Lower leg skin (tissue), 4 donors: ENCODE measurements at places on chromosomes 6 and 20.

- DNase-seq, result no peak
These were observed 24.4 kb downstream of the PTPN1 start for GRCh38 chr20:50534567-50534966.

GRCh38 chr6:152636021-152636608, 1.0 kb downstream of the SYNE1 start:
- DNase-seq, result no peak

- DNase-seq, result no peak
These were observed 123.9 kb downstream of the INSM1 start for GRCh38 chr20:20491784-20492264.

- DNase-seq, result no peak
These were observed 183.6 kb downstream of the EPHA7 start for GRCh38 chr6:93235775-93236174.

GRCh38 chr6:112468359-112468758, 121.2 kb downstream of the RFPL4B start:
- DNase-seq, result no peak

DNA sequence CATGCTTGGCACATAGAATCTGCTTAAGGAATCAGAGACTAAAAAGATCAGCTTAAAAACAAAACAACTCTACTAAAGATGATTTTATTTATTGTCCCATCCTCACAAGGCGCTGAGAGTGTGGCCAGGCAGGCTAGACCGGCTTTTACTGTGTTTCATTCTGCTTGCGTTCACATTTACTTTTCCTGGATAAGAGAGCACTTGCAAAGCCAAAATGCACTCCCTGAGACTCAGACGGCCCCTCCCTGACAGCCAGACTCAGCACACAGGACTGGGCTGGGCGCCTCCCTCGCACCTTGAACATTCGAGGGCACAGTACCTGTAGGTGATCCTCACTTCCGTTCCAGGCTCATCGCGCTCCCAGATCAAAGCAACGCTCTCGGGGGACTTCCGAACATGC, 10.2 kb downstream of the ACSS1 start:
- DNase-seq, result peak; percentile 83

DNA sequence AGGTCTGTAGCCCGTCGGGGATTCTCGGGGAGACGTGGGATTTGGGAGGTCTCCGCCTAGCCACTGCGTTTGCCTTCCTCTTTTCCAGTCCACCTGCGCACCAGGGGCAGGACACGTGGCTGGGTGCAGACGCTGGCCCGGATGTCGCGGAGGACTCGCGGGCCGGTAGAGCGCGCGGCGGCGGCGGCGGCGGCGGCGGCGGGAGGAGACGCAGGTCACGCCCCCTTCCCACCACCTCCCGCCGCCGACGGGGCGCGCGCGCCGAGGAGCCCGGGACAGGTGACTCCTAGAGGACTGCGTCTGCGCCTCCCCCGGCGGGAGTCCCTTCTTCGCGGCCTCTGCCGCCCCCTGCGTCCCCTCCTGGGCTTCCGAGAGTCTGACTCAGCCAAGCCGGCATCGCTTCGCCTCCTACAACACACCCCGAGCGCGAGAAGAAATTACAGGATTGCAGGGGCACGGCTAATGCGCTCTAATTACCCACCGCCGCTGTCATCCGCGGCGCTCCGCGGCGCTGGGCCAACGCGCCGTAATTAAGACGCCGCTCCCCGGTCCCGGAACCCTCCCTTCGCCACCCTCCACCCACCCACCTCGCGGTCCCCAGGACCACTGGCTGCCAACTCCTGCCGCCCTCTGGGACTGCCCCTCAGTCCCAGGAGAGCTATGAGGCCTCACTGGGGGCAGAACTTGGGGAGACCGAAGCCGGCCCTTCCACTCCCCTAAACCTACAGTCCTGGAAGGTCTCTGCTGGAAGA, 124.5 kb downstream of the MRPL14 start:
- no peak for DNase-seq

- DNase-seq, result no peak
These were observed 12.4 kb downstream of the CD40 start for GRCh38 chr20:46130534-46130933.

GRCh38 chr6:53532942-53533341, 12.0 kb downstream of the GCLC start:
- DNase-seq, result no peak

DNA sequence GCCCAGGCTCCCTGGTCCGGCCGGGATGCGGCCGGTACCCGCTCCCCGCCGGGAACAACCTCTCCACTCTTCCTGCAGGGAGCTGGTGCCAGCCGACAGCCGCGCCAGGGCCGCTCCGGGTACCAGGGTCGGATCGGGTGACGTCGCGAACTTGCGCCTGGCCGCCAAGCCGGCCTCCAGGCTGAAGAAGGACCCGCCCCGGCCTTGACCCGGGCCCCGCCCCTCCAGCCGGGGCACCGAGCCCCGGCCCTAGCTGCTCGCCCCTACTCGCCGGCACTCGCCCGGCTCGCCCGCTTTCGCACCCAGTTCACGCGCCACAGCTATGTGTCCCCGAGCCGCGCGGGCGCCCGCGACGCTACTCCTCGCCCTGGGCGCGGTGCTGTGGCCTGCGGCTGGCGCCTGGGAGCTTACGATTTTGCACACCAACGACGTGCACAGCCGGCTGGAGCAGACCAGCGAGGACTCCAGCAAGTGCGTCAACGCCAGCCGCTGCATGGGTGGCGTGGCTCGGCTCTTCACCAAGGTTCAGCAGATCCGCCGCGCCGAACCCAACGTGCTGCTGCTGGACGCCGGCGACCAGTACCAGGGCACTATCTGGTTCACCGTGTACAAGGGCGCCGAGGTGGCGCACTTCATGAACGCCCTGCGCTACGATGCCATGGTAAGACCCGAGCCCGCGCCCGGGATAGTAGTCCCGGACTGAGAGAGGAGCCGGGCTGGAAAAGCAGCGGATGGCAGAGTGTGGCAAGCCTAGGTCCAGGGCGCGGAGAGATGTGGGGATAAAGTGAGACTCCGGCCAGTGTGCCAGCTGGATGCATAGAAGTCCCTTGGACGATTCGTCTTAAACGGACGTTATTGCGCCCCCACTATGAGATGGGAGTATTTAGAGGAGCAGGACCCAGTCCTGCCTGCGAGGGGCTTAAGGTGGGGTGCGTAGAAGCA, at the start of gene NT5E:
Gene NT5E, plus strand, starts transcription at position 266 of the 942 bp plus-strand sequence. Its CDS starts 57 bp downstream, at position 323.
- DNase-seq, result peak; percentile 93

- DNase-seq, result no peak
These were observed 4.9 kb downstream of the TM9SF4 start for GRCh38 chr20:32114305-32114960.

DNA sequence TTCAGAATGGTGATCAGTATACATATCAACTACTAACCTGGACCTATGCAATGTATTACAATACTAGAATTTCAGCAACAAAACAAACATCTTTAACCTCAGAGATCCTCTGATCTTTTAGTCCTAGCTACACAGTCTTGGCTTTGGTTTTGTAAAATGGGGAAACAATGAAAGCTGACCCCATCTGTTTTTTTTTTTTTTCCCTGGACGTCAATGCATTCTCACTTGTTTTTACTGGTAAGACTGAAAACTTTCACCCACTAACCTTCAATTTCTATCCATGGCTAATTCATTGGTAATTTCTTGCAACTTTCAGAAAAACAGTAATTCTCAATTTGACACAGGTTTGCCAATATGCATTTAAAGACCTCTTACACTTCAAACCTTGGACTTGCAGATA, 3.0 kb downstream of the KIF13A start:
- DNase-seq, result no peak

GRCh38 chr6:52499026-52499425, 77.8 kb downstream of the TRAM2 start:
- no peak for DNase-seq

DNA sequence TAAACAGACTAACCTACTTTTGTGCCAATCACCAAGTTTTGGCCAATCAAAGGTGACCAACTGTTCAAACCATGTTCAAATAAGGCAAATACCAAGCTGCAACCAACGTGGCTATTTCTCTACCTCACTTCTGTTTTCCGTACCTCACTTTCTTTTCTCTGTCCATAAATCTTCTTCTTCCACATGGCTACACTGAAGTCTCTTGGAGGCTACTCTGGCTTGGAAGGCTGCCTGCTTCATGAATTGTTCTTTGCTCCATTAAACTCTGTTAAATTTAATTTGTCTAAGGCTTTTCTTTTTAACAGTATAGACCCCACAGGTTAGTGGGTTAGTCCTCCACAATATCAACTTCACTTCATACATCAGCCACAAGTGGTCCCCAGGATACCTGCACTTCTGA, 58.8 kb downstream of the MKKS start:
- no peak for DNase-seq

DNA sequence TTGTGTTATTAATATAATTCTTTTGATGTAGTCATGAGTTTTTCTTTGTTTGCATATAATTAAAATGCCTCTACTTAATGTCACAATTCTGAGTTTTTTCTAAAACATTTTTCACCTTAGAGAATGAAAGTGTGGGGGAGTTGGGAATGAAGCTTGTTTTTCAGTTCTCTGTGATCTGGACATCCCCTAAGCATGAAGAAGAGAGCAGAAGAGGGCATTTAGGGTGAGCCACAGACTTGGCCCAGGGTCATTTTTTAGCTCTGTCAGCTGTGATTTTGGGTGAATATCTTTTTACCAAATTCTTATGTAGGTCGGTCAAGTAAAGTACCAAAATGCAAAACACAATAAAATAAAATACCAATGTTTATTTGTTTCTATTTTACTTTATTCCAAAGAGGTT, 3.9 kb downstream of the OTOR start:
- DNase-seq, result no peak

DNA sequence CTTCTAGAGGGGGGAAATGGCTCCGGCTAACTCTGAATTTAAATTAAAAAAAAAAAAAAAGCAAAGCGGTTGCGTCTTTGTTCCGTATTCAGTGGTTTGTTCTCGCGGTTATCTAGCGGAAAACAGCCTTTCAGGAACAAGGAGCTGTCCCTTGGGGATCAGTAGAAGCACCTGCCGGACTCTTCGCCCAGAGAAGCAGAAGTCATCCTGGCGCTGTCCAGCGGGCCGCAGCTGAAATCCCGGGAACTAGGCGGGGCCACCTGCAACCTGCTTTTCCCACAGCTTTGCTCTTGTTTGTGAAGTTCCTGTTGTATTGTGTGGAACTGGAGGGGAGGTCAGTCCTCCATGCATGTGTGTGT, 43.9 kb upstream of the GJE1 start:
- no peak for DNase-seq

- DNase-seq, result no peak
These were observed 84.0 kb downstream of the RCAN2 start for GRCh38 chr6:46407246-46407645.

- no peak for DNase-seq
These were observed 21.4 kb downstream of the SUN5 start for GRCh38 chr20:32982617-32983458.

- no peak for DNase-seq
These were observed 6.1 kb upstream of the PKIG start for GRCh38 chr20:44576297-44576696.

DNA sequence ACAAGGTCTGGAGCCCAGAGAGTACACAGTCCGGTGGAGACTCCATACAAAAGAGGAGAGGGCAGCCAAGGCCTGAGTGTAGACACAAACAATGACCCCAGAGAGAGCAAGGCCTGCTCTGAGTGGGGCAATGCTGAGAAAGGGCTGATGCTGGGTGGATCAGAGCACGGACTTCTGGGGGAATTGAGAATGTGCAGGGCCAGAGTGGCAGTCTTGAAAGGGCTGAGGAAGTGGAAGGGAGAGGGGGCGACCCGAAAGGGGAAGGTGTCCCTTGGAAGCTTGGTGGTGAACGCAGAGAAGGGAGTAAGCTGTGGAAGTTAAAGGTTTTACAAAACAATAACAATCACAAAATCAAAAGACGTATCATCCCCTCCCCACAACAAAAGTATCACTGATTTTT, 12.0 kb upstream of the GRM4 start:
- DNase-seq, result peak; percentile 43

- DNase-seq, result no peak
These were observed 11.3 kb downstream of the TFAP2A start for GRCh38 chr6:10403385-10404106.

DNA sequence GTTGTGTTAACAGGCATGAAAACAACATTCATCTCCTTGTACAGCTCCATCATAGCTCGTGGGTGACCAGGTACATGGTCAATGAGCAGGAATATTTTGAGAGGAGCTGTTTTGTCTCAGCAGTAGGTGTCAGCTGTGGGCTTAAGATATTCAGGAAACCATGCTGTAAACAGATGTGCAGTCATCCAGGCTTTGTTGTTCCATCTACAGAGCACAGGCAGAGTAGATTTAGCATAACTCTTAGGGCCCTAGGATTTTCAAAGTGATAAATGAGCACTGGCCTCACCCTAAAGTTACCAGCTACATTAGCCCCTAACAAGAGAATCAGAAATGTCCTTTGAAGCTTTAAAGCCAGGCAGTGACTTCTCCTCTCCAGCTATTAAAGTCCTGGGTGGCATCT, 154.2 kb downstream of the BTBD9 start:
- no peak for DNase-seq

- no peak for DNase-seq
These were observed 45.2 kb downstream of the PSMG4 start for GRCh38 chr6:3303795-3304411.

DNA sequence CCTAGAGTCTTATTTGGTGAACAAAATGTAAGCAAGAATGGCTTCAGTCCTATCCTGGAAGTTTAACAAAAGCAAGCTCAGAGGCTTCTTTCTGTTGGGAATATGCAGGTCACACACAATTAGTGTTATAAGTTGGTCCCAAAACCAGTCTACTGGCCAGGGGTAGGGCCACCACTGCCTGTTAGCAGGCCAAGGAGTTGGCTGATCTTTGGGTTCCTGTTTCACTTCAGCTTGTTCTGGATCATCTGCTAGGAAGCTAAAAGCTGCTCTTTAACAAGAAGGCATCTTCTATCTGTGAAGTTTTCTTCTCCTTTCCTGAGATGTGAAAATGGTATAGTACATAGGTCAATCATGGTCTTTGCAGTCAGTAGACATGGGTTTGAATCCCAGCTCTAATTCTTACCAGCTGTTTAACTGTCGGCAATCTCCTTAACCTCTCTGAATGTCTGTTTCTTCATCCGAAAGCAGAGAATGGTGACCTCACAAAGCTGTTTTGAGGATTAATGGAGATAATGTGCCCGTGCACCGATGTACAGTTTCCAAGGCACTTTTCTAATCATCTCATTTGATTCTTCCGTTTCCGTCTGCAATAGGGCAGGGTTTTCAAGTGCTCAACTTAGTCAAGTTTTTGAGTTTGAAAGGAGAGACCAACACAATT, 271.2 kb upstream of the TAB2 start:
- DNase-seq, result no peak

DNA sequence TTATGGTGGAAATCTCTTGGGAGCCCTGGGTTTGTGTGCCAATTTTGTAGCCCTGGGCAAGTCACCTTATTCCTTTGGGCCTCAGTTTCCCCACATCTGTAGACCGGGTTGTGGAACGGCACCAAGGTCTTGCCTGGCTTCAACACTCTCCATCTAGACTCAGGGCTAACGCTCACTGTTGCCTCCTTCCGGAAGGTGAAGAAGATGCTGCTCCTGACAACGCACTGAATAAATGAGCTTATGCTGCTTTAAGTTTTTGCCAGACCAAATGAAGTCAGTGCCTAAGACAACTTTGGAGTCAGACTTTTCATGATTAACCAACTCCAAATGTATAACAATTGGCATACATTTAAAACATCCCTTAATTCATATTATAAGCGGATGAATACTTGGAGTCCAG, 53.1 kb downstream of the PSMG4 start:
- DNase-seq, result no peak
